ENCODE measurements at places on chromosomes 7 and 10.

GRCh38 chr10:38093816-38094157, 350 bp upstream of the ZNF37A start:
- no peak for DNase-seq

DNA sequence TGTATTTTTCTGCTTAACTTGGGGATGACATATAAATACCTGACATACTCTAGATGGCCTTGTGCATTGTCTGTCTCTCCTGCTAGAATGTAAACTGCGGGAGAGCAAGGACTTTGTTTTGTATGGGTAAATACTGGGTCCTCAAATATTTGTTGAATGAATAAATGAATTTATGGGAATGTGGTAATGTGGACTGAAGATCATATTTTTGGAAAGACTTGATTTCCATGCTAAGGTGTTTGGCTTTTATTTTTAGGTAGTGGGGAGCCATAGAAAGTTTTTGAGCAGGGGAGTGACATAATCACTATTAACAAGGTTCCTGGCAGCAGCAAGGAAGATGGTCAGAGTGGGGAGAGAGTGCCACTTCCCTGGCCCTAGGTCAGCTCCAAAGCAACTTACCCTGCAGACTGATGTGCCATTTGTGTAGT, 27.0 kb downstream of the UBTD1 start:
- DNase-seq: no peak

DNA sequence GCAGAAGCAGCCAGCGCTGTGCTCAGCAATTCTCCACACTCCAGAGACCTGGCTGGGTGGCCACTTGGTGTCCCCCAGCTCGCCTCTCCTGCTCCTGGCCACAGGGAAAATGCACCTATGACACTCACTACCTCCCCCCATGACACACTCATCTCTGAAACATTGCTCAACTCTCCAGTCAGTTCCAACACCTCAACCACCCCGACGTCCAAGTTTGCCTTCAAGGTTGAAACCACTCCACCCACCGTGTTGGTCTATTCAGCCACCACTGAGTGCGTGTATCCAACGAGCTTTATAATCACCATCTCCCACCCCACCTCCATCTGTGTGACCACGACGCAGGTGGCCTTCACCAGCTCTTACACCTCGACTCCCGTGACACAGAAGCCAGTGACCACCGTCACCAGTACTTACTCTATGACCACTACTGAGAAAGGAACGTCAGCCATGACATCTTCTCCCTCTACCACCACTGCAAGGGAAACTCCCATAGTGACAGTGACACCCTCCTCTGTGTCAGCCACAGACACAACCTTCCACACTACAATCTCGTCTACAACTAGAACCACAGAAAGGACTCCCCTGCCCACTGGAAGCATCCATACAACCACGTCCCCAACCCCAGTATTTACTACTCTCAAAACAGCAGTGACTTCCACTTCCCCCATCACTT, 2.7 kb downstream of the MUC3A start:
- DNase-seq: no peak

DNA sequence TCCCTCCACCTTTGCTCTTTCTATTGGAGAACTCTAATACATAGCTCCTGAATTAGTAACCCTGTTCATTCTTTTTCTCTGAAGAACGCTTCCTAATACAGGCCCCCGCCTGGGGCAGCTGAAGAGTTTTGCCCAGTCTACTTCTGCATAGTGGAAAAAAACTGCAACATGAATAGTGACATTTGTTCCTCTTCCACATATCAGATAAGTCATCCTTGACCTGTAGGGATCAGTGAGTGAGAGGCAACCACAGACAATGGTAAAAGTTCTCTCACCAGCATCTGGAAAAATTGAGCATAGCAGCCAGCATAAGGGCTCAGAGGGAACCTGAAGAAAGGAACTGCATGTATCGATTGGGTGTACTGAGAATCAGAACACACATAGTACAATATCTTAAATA, 262.0 kb downstream of the STK31 start:
- DNase-seq: no peak

DNA sequence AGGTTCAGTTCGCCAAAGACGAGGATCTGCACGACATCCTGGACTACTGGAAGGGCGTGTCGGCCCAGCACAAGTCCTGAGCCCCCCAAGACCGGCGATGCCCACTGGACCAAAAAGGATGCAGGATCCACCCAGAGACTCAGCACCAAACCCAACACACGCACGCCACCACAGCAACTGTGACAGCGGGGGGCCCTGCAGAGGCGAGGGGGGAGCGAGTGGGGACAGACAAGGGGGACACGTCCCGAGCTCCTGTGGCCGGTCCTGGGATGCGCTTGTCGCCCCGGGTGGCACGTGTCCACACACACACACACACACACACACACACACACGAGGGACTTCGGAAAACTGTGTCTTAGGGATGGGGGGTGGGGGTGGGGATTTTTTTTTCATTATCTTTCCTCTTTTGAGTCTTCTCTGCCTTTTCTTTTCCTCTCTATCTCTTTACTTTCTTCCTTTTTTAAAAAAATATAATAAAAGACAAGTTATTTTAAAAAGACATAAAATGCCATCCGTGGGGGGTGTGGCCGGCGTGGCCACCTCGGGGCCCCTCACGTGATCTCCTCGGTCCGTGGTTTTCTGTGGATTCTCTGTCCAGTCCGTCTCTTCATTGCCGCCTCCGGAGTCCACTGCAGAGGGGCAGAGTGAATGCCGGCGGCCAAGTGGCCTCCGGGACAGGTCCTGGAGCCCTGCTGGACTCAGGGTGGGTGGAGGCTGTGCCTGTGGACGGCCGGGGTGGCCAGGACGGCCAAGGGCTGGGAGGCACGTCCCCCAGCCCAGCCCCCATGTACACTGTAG, 77.1 kb downstream of the ELFN1 start:
- DNase-seq: no peak

DNA sequence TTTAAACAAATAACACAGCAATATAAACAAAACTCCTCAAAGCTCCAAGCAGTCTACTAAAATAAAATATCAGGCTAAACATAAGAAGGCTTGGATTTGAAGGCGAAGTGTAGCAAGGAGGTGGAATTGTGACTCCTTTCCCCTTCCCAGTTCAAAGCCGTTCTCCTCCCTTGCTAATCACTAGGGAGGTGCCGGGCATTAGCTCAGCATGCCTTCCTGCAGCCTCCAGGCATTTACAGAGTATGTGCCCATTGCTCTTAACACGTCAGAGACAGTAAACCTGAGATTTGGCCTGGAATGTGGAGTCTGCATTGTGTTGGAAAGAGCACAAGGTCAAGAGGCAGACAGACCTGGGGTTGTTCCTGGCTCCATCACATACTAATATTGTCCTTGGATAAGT, 15.6 kb downstream of the CNNM1 start:
- no peak for DNase-seq

GRCh38 chr10:77970869-77971803, 44.6 kb upstream of the DLG5 start:
- no peak for DNase-seq

DNA sequence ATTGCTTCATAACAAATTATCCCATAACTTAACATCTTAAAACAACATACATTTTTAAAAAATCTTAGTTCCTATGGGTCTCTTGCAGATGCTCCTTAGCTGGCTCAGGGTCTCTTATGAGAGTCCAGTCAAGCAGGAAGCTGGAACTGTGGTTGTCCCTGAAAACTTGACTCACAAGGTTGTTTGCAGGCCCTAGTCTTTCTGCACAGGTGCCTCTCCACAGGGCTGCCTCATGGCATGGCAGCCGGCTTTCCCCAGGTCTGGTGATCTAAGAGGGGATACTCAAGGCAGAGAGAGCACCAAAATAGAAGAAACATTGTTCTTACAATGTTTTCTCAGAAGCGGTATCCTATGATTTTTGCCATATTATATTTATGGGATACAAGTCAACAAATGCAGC, 127.1 kb downstream of the CDK14 start:
- no peak for DNase-seq

GRCh38 chr7:116534790-116535189, 10.0 kb downstream of the CAV1 start:
- DNase-seq: no peak

GRCh38 chr7:52525772-52526341, 509.6 kb upstream of the POM121L12 start:
- no peak for DNase-seq

DNA sequence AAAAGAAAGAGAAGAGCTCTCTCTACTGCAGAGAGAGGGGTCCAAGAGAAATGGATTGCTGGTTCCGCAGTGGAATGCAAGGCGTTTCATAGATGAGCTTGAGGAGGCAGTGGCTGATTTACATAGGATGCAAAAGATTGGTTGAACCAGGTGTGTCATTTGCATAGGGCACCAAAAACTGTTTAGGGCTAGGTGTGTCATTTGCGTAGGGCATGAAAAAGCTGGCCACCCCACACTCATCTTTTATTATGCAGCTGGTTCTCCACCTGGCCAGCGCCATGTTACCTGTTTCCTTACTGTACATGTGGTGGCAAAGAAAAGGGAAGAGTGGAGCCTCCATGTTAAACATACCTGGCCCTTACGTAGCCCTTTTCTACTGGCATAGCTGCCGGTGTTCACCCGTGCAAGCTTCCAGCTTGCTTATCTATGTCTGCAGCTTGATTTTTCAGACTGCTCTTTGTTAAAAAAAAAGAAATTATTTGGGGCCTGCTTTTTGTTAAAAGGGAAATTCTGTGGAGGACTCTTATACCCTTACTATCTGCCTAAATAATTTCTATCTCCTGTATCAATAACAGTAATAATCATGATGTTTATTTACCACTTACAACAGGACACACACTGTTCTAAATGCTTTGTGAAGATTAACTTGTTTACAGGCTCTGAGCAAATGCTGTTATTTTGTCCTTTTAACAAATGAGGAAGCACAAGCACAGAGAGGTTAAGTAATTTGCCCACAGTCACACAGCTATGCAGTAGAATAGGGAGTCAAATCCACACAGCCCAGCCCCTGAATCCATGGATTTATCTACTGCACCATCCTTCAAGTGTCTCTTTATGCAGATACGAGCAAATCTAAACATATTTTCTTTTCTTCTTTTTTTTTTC, 33.3 kb downstream of the CASP7 start:
- no peak for DNase-seq

DNA sequence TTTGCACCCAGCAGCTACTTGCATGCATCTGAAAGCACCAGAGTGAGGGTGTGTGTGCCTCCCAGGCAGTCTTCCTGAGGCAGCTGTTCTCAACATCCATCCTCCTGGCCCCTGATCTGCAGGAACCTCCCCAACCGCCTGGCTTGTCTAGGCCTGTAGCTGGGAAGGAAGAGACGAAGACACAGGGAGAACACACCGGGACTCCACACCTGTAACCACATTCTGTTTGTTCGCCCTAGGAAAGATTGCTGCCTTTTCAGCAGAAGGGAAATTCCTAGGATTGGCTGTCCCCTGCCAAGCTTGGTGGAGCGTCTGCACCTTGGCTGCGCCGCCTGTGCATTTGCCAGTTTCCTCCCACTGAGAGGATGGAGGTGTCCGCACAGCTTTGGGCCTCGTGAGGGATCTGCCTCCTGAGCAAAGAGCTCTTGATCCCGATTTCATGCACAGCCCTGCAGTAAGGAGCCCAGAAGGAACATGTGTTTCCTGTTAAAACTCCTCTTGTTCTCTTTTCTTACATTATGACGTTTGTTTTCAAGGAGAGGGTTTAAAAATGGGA, 154.6 kb downstream of the TPST1 start:
- DNase-seq: no peak

DNA sequence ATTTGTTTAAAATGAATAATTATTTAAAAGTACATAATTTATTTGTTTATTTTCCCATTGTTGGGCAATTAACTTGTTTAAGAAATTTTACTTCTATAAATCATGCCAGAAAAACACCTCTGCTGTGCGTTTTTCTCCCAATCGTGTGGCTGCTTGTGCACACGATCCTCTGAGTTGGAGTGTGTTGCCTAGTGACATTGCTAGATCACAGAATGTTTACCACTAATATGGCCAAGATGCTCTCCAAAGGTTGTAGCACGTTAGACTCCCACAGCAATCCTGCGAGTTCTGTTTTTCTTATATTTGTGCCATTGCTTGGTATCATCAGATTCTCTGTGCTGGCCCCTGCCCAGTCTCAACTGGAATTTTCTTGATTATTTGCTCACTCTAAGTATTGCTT, 207.1 kb upstream of the ADCY1 start:
- no peak for DNase-seq

DNA sequence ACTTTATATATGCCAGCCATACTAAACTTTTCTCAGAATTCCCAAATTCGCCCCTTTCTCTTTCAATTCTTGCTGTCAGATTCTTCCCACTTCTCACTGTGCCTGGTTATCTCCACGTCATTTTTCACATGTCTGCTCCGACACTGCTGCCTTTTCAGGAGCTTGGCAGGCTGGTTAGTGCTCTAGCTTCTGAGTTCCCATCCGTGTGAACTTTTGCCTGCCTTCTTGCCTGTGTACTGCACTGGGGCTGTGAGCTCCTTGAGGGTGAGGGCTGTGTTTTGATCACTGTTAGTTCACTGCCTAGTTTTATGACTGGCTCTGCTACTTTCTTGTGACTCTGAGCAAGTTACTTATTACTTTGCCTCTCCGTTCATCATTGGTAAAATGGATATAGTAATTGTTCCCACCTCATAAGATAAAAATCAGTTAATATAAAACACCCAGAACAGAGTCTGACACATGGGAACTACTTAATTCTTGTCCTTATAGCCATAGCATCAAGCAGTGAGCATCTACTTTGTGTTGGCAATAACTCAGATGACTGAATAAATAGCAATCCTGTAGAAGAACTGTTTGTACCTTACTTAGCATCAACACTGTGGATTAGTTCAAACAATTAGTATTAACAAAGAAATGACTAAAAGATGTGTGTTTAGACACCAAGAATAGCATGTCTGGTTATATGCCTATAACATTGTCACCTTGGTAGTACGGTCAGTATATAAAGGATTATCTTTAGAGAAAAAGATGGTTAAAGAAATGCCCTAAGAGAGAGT, 5.5 kb downstream of the GSTO1 start:
- DNase-seq: no peak

DNA sequence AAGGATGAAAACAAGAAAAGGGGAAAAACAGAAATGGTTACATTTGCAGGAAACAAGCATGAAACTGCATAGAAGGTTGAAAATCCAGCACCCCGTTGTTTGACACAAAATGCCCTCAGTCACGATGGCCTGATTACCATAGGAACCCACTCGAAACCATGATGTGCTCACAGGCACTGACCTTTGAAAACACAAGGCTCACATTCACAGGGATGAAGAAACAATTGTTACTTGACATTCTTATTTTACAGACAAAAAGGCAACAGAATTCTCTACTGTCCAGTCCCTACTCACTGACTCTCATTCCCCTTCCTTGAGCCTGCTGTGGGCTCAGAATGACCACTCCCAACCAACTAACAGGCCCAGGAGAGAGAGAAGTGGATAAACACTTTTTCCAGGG, 131.4 kb upstream of the PDLIM1 start:
- no peak for DNase-seq

GRCh38 chr10:62560201-62560819, 186.1 kb downstream of the ZNF365 start:
- no peak for DNase-seq

All from D721Med (cell line).